Activated T-cell treated with anti-CD3 and anti-CD28 coated beads, Interleukin-2, amount 50 U/mL, for 1 hour (primary cell): ENCODE measurements at places on chromosomes 3 and 15.

DNA sequence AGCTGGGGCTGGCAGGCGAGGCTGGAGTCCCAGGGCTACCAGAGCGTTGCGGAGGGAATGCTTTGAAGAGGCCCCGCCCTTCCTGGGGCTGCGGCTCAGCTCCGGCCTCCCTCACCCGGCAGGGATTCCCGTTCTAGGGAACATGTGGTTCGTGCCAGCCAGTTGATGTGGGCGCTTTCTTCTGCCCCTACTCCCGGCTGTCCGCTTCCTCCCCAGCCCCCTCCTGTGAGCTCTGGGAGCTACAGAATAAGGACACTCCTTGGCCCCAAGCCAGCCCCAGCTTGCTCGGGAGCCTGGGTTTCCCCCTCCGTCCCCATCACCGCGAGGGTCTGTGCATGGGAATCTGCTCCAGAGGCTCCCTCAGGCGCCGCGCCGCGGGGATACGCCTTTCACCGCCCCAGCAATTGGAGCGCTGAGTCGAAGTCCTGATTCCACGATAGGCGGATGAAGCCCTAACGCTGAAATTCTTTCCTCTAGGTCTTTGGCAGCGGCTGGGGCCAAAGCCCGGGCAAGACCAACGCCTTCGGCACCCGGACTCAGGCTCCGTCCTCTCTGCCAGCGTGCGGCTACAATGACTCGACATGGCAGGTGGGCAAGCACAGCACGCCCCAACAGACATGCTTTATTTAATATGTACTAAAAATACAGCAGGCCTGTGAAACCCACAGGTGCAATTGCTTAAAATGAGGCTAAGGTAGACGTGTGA lies 69.5 kb downstream of the KLF15 start:
- no peak for DNase-seq

DNA sequence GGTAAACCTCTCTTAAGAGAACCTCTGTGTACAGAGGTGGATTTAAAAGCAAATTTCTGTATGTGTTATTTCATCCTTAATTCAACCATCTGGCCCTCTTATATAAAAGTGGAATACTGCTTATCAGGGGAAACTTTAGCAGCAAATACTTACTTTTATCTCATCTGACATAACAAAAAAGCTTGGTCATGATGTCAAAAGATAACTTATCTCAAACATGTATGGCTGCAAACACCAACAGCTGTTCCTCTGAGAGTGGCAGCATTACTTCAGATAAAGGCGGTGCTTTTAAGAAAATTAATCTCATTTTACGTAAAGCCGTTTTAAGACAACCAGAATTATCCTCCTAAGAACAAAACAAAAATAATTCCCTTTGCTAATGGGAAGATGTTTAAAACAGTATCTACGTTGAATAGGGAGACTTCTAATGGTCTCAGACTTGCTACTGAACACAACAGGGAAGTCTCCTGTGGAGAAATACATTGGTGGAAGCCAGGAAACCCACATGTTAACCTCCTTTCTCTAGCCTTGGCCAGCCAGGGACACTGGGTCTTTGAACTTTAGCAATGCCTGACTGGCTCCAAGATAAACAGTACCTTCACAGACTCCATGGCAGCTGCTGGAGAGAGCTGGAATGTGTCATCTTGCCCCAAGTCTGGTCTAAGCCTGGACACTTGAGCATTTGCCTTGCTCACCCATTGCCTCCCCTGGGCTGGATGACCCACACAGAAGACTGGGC lies 18.1 kb downstream of the ARRDC4 start:
- no peak for DNase-seq

DNA sequence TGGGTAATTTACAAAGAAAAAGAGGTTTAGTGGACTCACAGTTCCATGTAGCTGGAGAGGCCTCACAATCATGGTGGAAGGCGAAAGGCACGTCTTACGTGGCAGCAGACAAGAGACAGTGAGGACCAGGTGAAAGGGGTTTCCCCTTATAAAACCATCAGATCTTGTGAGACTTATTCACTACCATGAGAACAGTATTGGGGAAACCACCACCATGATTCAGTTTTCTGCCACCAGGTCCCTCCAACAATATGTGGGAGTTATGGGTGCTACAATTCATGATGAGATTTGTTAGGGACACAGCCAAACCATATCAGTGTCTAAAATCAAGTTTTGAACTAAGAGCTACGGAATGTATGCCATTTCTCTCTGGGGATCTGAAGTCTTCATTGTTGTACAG lies 354.8 kb upstream of the C2CD4B start:
- DNase-seq, result no peak

GRCh38 chr3:180278583-180279188 lies 241.9 kb upstream of the PEX5L start:
- DNase-seq, result no peak
